Foreskin keratinocyte (primary cell): ENCODE measurements at places on chromosomes 2 and 18. TPM values are rescaled to one million over a fixed set of nuclear protein-coding genes. Genes with fewer than 3 reads are reported as not detected.

- DNase-seq: no peak
Observed at GRCh38 chr2:180258041-180258537, 251.0 kb upstream of the CWC22 start.

DNA sequence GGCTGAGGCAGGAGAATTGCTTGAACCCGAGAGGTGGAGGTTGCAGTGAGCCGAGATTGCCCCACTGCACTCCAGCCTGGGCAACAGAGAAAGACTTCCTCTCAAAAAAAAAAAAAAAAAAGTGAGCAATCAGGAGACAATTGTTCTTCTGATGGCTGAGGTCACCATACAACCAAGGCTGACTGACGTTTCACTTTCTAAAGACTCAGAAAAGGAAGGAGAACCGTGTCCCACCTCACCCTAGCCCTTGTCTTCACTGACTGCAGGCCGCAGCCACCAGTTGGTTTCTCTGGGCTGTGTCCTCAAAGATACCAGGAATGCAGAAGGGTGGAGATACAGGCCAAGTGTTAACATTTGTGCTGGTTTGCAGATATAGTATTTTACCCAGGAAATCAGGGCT is 7.7 kb upstream of the SLC35F6 start:
- no peak for DNase-seq

Gene SETBP1
- polyA plus RNA-seq: 0.94 and 1.1 TPM in 2 replicates

- peak; percentile 69 for DNase-seq
Observed at GRCh38 chr2:70094978-70095719, 7.9 kb downstream of the PCBP1 start.

GRCh38 chr2:110973262-110973661 is 147.5 kb upstream of the BCL2L11 start:
- no peak for DNase-seq

Gene CIB4
- not detected in 2 replicates for polyA plus RNA-seq

DNA sequence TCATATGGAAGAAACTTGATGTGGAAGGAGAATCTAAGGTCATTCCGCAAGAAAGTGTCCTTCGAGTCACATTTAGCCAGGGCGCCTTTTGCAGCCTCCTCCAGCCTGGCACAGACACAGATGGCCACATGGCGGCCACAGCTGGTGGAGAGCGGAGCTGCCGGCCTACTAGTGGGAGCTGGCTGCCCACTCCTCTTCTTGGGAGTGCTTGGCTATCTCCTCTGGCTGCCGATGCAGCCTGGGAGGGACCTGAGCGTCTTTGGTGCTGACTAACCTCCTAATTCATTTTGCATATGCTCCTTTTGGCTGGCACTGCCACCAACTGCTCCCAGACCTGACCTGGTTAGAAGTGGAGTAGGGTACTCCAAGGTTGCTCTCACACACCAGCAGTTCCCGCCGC is 199.3 kb upstream of the MYT1L start:
- DNase-seq: no peak

DNA sequence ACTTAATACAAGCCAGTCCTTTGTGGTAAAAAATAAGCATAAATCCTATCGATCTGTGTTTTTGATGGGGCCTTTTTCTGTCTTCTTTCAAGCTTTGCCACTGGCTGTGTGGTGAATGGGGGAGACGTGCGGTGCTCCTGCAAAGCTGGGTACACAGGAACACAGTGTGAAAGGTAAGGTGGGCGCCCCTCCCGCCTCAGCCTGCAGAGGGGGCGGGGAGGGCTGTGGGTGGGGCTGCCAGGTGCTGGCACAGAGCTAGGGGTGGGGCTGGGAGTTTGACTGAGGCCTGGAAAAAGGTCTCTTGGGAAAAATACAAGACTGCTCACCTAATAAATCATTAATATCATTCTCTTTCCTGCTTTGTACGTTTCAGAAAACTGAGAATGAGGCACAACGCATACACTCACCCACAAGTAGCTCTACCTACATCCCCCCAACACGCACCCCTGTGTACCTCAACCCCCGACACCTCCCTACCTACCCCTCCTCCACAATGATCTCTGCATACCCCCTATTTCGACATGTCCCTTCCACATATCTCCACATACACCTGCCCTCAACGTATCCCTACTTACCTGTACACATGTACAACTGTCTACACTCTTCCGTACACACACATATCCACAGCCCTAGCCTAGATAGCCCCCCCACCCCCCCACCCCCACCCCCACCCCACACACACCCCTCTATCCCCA is 129.7 kb upstream of the TTC39C start:
- DNase-seq: peak; percentile 27

DNA sequence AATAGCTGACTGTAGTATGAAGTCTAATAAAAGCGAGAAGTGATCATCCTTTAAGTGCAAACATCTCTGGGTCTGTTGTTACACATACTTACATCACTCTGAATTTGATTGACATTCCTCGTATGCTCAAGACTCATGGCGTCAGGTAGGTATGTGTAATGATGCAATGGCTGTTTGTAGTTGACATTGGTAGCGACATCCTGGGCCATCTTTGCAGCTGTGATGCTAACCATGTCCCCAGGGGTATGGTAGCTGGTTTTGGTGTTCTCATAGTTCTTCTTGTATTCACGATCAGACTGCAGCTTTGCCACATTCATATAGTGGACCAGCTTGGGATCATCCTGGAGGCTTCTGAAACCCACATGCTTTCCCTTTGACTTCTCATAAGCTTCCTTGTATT is 62.0 kb downstream of the NEB start:
- DNase-seq: no peak

GRCh38 chr2:179939259-179939658 is 67.8 kb downstream of the CWC22 start:
- no peak for DNase-seq

- DNase-seq: peak; percentile 90
Observed at GRCh38 chr2:45009303-45009927, at the start of gene SIX2. TSS of gene SIX2 (minus strand) at chr2:45009452. CDS start at chr2:45009110, 342 bp downstream.

Gene GKN1
- polyA plus RNA-seq: 0.10 and 0.18 TPM in 2 replicates

GRCh38 chr2:26478366-26478765 is 442 bp upstream of the OTOF start:
- no peak for DNase-seq

- no peak for DNase-seq
Observed at GRCh38 chr2:24749069-24749691, 44.0 kb downstream of the PTRHD1 start.

Gene EVX2
- polyA plus RNA-seq: not detected in 2 replicates

- DNase-seq: no peak
Observed at GRCh38 chr18:3192286-3192685, 27.5 kb downstream of the MYOM1 start.

DNA sequence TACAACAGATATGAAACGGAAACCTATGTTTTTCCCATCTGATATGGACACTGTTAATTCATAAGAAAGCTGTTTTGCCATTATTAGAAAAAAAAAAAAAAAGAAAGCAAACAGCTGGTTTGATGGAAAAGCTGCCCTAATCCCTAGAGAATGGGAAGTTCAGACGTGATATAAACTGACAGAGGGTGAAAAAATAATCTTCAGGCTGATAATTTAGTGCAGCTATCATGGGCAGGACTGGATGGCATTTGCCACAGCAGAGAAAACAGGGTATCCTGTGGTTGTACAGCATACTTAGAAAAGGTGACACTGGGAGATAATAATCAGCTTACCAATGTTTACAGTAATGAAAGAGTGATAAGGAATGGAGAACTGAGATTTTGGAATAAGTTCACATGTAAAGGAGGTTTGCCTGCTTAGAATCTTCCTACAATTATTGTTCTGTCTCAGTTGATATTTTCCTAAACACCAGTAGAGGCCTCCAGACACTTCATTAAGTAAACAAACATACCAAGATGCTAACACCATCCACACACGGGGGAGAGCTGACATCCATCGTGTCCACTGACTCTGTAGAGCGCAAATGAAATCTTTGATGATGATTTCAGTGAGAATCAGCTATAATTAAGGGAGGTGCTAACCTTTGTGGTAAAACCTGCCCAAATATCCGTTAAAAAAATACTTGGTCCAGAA is 211.6 kb upstream of the MMADHC start:
- DNase-seq: peak; percentile 16

Gene CD302
- 0.52 and 0.60 TPM in 2 replicates for polyA plus RNA-seq

Gene SYT4
- polyA plus RNA-seq: not detected in 2 replicates

Gene NYAP2
- polyA plus RNA-seq: not detected in 2 replicates

Gene ASTL
- not detected in 2 replicates for polyA plus RNA-seq

GRCh38 chr2:120300385-120300784 is 45.6 kb upstream of the INHBB start:
- peak; percentile 68 for DNase-seq
